ENCODE measurements at places on chromosomes 2 and 18.

DNA sequence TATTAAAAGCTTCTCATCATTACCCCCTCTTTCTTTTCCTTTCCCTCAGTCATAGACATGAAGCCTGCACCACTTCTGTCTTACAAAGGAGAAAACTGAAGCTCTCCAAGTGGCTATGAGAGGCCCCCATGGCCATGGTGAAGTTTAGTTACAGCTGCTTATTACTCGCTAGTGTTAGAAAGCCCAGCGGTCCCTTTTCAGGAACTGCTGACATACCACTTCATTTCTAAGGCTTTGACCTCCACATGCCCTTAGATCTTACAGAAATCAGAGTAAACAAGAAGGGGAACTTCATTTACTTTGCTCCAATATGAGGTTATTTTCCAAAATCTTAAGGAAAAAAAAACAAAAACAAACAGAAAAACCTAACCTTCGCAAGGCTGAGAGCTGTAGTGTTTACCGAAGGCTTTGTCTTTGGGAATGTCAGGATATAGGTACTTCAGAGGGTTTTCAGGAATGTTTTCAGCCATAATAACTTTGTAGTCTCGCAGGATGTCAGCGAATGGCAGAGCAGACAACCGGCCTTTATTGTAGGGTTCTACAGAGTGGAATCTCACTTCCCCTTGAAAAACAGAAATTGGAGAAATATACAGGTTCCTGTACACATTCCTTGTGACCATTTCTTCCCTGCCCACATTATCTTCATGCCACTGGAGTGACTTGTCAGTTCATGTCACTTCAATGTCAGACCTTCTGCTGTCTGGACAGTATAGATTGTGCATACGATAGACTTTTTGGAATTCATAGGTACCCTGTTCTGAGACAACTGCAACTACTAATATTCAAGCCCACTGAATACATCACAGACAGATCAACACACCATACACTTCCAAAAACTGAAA lies 18.8 kb upstream of the STAT1 start:
- DNase-seq: no peak

DNA sequence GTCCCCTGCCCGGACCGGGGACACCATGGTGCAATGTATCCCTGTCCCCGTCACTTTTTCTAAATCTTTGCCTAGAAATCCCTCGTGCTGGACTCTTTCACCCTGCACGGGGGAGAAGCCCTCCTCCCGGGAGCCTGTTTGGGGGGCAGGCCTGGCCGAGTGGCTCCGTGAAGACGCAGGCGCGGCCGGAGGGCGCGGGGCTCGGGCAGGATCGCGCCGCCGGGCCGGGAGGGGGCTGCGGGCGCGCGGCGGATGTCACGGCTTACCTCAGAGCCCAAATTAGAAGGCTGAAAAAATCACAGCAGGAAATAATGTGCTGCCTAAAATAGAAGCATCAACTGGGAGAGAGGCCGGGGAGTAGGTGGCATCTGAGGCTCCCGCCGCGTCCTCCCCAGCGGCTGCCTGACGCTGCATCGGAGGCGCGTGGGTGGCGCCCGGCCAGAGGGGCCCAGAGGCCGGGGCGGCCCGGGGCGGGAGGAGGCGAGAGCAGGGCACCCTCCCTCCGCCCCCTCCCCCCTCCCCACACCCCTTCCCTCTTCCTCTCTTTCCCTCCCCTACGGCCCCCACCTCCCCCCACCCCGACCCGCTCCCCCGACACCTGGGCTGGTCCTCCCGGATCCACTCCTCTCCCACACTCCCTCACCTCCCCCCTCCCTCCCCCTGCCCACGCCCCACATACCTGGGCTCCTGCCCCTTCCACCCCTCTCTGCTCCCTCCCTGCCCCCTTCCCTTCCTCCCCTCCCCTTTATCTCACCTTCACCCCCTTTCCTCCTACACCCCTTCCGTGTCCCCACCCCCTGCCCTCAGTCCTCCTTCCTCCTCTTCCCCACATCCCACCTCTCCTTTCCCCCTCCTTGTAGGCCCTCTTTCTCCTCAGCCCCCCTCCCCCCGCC lies 51.9 kb downstream of the SLC4A1AP start:
- peak; percentile 60 for DNase-seq

- no peak for DNase-seq
Measured at GRCh38 chr18:2002151-2002550, 569.2 kb downstream of the METTL4 start.

GRCh38 chr2:169345486-169346437 lies 16.6 kb downstream of the LRP2 start:
- DNase-seq: no peak

DNA sequence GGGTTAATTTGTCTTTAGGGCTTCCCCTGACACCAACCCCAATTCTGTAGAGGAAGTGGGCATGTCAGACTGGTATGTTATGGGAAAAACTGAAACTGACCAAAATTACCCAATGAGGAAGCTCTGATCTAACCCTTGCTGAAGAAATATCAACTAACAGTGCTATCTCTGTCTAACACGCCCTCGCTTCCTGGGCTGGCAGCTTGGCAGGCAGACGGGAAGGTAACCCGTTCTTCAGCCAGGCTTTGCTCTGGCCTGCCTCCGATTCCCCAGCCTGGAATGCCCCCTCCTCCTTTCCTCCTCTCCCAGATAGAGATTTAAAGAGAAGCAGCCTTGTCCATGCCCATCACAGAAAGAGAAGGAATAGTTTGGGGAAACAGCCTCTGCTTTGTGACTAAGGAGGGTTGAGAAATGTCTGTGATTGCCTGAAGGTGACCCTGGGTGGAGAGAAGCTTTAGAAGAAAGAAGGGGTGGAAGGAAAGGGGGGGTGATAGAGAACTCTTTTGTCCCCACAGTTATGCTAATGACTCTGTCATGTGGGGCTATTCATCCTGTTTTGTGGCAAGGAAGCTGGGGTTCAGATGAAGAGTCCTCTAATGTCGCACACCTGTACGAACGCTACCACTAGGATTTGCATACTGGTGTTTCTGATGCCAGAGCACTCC lies 15.4 kb downstream of the HK2 start:
- no peak for DNase-seq

- DNase-seq: no peak
Measured at GRCh38 chr2:134142903-134143302, 111.0 kb upstream of the MGAT5 start.

- no peak for DNase-seq
Measured at GRCh38 chr2:180840641-180841040, 139.8 kb upstream of the UBE2E3 start.

Data from cerebellum (tissue), 4 donors.